SW 1271 (cell line): ENCODE measurements at places on chromosomes 11 and 22.
A peak's percentile ranks its signal among the peaks of the same experiment; 100 is the strongest.

DNA sequence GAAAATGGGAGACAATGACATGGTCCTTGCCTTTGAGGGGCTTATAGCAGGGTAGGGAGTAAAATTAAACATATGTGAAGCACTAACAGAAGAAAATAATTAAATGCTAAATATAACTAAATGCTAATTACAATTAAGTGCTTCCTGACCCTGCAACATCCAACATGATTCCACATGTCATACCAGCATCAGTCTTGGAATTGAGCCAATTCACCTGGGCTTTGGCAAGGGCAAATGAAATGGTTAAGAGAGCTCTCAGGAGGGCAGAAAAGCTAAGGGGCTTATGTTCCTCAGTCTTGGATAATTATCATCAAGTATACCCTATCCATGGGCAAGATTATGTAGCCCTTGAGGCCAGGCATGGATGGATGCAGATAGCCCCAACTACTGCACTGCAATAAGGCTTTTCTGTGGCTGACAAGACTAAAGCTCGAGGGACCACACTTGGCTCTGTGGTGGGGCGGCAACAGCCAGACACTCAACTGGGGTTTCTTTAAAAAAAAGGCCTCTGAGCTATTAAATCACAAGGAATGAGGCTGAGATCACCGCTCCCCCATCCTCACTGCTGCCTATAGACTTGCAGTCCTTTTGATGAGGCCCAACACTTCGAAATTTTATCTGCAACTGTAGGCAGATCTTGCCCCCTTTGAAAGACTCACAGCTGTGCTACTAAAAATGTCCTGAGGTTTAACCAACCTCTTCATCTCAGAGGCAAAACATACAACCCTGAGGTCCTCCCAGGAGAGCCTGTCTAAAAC, 39.0 kb downstream of the IL18BP start:
- no peak for DNase-seq

DNA sequence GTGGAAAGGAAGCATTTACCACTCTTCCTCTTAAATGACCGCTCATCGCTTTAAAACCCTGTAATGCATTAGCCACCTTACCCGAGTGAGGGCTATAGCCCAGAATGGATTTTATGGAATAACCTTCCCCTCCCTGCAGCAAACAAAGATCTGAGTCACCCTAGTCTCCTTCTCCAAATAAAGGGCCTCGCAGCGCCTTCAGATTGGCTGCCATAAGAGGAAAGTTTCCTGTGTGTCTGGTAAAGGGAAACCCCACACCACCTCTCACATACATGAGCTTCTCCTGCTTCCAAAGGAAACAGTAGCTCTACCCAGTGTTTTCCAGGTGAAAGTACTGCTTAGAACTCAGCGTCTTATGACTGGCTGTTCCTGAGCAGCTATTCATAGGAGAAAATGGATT, 47.8 kb downstream of the PPP2R1B start:
- no peak for DNase-seq

DNA sequence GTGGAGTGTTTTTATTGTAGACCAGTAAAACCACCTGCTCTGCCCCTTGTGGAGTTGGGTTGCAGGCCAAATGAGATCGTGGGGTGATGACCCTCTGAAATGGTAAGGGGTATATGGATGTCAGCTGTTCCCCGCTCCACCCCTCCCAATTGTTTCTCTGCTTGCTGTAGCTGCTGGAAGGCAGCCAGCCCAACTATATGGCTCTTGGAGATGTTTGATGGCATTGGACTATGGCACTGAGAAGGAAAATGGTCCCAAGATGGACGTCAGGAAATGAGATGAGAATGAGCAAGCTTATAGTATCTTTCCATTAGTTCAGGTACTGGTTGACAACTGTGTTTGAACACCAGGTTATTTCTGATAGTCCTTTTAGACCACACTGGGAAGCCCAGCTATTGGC, 94.8 kb upstream of the SORL1-AS1 start:
- no peak for DNase-seq

DNA sequence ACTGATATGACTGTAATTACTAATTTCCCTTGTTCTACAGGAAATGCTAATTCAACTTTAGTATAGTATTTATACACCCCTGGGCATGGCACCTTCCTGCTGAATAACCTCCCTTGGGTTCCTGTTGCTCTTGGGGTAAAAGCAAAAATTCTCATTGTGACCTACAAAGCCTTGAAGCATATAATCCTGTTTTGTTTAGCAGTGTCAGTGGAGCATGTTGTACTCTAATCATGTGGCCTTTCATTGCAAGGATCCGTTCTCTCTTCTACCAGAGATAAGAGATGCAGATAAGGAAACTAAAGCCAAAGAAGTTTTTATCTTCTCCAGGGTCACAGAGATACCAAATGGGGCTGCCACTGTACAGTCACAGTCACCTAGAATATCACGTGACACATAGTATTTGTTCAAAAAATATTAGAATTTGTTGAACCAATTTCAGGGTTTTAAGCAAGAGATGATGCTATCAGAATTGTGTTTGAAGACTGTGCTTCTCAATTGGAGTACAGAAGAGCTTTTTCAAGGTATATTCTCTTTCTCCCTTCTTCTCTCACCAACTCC, 25.1 kb downstream of the CSRP3 start:
- DNase-seq = no peak

DNA sequence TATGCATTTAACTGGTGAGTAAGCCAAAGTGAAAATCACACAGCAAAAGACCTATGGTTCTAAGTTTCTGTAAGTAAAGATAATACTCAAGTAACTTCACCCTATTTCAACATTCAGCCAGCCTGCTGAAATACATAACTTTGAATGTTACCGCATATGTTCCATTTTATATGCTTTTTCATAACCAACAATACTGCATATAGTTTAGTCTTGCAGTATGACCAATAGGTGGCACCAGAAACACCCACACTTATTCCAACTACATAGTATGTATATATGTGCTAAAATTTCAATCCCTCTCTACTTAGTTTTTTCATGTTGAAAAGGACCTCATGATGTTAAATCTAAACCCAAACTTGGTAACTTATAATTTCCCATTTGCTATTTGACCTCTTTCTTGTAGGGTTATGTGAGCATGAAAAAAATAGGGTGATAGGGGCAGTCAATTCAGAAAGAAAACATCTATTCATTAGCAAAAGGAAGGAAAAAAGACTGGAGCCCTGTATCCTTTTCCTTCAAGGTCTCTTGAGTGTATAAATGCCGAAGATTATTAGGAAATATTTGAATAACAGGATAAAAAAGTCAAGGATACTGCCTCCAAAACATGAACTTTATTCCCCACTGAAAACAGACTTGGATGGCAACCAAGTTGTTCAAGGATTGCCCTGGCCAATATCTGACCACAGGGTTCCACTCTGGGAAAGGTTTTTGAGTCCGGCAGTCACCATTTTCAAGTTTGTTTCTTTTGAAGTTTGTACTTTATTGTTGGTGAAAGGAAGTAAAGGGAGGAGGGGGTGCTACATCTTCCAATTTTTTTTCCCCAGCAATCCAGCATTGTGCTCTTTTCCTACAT, 23.8 kb upstream of the FZD4 start:
- no peak for DNase-seq

DNA sequence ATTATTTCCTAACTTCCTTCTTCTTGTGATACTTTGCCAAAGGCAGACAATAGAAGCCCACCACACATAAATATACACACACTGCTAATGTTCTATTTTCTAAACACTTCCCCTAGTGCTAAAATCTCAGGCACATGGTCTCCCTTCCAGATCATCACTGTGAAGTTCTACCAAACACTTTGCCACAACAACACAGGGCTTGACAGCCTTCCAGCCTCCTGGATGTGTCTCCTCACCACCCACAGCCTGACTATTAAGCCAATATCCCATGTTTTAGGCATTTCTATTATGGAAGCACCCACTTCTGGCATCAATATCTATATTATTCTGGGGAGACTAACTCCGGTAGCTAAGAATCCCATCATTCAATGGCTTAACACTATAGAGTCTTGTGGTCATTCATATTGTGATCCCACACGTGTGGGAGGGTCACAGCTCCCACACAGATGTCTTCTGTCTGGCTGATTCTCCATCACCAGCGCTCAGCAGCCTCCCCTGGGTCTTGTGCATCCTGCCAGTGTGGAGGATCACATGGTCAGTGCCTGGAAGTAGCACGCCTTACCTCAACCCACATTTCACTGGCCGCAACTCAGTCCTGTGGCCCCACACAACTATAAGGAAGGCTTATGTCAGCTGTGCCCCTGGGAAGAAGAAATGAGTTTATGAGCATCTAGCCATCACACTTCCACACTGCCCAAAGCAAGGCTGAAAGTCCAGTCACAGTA, 29.0 kb downstream of the SPATA19 start:
- DNase-seq = no peak

DNA sequence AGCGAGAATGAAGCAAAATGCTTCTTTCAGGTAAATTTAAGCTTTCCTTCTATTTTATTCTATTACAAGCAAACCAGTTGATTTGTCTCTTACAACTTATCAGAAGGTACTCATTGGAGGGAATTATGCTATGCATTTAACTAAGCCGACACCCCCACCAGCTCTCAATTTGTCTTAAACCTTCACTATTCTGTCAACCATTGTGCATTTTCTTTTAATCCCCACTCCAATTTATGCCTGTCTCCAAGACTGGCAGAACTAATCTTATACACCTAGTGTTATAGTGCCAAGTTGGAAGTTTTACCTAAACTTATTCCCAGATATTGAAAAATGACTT, 12.5 kb downstream of the TAF1D start:
- peak; percentile 69 for DNase-seq

GRCh38 chr11:64096835-64097234, 61.1 kb downstream of the FLRT1 start:
- DNase-seq = no peak

DNA sequence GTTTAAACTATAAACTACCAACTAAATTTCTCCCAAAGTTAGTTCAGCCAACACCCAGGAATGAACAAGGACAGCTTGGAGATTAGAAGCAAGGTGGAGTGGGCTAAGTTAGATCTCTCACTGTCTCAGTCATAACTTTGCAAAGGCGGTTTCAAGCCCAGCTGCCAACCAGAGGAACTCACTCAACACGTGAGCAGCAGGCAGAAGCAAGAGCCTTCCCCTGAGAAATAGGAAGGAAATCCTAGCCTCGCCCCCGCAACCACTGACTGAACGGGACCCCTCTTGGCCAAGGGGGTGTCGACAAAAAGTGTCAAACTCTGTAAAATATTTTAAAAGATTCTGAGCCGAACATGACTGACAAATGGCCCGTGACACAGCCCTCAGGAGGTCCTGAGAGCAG, 4.4 kb upstream of the KRTAP5-9 start:
- no peak for DNase-seq

- no peak for DNase-seq
Observed at GRCh38 chr11:15115686-15116085, 963 bp downstream of the INSC start.

- DNase-seq = no peak
Observed at GRCh38 chr22:45235101-45235777, 5.5 kb downstream of the KIAA0930 start.

DNA sequence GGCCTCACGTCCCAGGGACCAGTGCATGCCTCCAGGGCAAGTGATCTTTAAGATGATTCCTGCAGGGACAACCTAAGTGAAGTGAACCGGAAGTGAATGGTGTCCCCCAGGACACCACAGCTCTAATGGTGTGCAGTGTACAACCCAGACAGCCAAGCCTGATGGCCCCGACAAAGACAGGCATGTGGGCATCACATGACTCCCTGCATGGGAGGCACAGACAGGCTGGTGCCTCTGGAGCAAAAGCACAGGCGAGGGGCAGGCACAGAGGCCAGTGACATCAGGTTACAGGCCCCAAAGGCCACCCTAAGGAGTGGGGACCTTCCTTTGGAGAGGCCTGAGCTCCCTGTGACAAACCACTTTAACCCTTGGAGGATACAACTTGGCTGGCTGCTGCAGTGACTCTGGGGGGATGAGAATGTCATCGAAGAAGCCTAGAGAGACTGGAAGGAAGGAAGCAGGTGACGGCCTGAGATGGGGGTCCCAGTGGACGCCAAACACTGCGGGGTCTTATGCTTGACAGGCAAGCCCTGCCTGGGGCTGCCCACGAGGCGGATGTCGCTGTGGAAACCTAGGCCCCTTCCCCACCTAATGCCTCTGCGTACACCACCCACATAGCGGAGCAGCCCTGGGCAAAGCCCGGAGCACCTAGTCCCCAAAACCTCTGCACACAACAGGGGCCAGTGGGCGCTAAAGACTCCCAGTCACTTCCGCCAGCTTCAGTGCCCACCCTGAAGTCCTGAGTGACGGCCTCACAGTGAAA, 12.4 kb downstream of the POLR3H start:
- no peak for DNase-seq

GRCh38 chr11:17508791-17509190, 32.1 kb upstream of the ABCC8 start:
- DNase-seq = no peak

DNA sequence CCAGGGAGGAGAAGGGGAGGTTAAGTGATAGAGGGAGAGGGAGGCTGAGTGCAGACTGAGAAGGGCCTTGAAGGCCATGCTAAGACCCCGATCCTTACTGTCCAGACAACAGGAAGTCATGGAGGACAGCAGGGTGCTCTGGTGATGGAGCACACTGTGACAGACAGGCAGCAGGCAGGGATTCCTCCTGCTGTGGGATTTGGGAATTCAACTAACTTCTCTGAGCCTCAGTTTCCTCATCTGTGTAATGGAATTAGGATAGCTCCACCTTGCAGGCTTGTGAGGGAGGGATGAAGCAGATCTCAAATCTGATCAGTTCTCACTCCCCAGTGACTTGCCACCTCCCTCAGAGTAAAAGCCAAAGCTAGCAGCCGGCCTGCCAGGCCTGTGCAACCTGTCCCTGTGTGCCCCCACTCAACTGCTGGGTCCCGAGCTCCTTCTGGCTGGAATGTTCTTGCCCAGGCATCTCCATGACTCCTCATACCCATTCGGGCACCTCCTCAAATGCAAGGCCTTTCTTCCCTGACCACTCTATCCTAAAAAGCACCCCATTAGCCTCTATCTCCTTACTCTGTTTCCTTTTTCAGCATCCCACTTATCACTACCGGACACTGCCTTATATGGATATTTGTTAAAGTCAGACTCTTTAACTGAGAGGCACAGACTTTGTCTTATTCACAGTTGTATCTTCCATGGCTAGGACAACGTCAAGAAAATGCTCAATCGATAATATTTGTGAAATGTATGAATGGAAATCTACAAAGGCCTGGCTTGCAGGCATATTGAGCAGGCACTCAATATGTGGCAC, 9.5 kb downstream of the ARAP1 start:
- DNase-seq = no peak

GRCh38 chr11:84249344-84250135, 963.4 kb upstream of the CCDC90B start:
- no peak for DNase-seq

DNA sequence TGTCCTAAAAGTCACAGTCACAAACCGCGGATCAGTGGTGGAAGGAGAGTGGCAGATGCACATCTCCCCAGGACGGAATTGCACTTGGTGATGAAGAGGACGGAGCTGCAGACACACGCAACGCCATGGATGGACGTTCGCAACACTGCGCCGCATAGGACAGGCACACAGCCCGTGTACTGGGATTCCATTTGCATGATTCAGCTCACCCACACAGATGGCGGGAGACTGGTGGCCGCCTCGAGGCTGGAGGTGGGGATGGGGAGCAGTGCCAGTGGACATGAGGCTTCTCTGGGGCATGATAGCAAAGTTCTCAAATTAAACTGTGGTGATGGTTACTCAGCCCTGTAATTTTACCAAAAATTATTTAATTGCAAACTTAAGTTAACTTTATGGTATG, 37.4 kb downstream of the DUSP8 start:
- DNase-seq = no peak
